Heart left ventricle (tissue), 16 donors: ENCODE measurements at places on chromosomes 13 and 19.

GRCh38 chr19:35783469-35784434 is 8.4 kb downstream of the ARHGAP33 start:
- no peak for DNase-seq

DNA sequence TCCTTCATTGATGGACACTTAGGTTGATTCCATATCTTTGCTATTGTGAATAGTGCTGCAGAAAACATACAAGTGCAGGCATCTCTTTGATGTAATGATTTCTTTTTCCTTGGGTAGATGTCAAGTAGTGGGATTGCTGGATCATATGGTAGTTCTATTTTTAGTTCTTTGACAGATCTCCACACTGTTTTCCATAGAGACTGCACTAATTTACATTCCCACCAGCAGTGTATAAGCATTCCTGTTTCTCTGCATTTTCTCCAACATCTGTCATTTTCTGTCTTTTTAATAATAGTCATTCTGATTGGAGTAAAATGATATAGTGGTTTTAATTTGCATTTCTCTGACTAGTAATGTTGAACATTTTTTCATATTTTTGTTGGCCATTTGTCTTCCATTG is 116.7 kb downstream of the LMO7 start:
- DNase-seq: no peak

DNA sequence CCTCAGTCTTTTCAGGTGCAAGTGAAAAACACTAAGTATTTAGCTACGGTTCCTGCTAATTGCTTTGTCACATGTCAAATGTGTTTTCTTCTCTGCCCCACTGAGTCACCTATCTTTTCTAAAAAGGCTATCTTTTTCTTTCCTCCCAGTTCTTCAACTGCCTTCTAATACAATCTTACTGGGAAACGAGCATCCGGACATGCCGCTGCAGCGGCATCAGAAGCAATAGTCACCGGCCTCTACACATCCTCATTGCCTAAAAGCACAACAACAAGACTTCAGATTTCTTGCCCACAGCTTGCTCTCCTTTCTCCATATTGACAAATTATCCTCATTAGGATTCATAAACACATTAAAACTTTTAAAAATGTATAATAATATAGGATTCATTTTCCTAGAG is 1.2 kb downstream of the PCDH9 start:
- DNase-seq: no peak

- DNase-seq: no peak
These were observed 267.3 kb downstream of the RFC3 start for GRCh38 chr13:34085204-34085603.

- DNase-seq: no peak
These were observed 1379.0 kb upstream of the MIR17HG start for GRCh38 chr13:89968470-89968869.

- no peak for DNase-seq
These were observed 216.0 kb upstream of the SERP2 start for GRCh38 chr13:44157606-44158005.

GRCh38 chr13:103941506-103942140 is 875.4 kb upstream of the SLC10A2 start:
- no peak for DNase-seq

- DNase-seq: no peak
These were observed 595 bp upstream of the GPR183 start for GRCh38 chr13:99307648-99308339.

GRCh38 chr19:23771316-23771715 is 12.6 kb upstream of the ZNF681 start:
- no peak for DNase-seq

- peak; percentile 84 for DNase-seq
These were observed 28.5 kb downstream of the ZNF266 start for GRCh38 chr19:9406798-9407352.

- no peak for DNase-seq
These were observed 35.5 kb upstream of the LDLR start for GRCh38 chr19:11053817-11054195.

DNA sequence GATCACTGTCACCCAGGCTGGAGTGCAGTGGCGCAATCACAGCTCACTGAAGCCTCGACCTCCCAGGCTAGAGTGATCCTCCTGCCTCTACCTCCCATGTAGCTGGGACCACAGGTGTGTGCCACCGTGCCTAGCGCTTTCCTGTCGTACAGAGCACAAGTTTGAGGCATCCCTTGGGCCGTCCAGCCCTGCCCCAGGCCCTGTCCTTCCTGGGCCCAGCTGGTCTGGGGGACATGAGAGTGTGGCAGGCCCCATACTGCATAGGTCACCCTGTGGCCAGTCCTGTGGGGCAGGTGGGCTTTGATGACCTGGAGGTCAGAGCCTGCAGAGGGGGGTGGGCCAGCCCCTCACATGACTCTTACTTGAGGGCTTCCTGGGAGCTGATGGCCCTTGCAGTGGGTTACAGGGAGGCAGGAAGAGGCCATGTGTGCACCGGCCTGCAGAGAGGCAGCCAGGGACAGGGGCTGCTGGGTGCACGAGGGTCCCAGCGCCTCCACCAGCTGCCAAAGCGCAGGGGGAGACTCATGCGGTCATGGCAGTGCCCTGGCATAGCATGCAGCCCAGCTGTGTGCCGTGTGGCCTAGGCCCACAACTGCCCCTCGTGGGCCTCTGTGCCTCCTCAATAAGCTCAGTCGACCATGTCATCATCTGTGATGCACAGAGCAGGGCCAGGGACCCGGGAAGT is 61.4 kb downstream of the KDM4B start:
- DNase-seq: no peak

- DNase-seq: no peak
These were observed 158.1 kb downstream of the SUCLA2 start for GRCh38 chr13:47843005-47843404.

DNA sequence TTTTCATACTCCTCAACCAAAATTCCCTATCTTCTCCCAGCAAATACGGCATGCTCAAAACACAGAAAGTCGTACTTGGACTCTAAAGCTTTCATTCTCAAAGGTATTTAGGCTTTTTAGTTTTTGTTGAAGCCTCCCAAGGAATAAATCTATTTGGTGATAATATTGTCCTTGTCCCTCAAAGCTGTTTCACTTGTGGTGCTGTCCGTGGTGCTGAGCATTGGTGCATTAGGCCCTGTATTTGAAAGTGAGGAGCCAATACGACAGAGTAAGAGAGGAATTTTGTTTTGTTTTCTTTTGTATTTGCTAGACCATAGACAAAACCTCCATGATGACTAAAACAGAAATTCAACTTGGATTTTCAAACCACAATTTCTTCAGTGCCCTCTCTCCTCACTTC is 3.2 kb upstream of the LGALS13 start:
- no peak for DNase-seq

- no peak for DNase-seq
These were observed 174.1 kb upstream of the STARD13 start for GRCh38 chr13:33459702-33460101.

- DNase-seq: no peak
These were observed 13.0 kb downstream of the RBM26 start for GRCh38 chr13:79392882-79393563.

- no peak for DNase-seq
These were observed 324.8 kb upstream of the PCDH9 start for GRCh38 chr13:67554746-67555452.

- DNase-seq: no peak
These were observed 5.3 kb upstream of the SLC35E1 start for GRCh38 chr19:16577531-16577985.

DNA sequence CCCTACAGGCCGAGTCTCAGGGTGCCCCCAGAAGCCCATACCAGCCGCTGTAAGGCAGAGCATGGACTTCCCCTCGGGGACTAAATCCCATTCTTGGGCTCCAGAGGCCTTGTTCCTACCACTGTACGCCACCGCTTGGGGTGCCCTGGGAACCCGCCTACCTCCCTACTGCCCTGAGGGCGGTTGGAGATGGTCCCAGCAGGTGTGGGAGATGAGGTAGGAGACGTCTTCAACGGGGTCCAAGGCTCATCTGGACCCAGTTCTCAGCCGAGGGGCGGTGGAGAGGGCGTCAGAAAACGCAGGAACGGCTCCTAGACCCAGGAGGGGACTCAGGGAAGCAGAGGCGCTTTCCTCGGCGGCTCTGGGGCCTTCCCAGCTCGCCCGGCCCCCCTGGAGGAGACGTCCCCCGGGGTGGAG is 833 bp upstream of the ZIK1 start:
- DNase-seq: no peak

DNA sequence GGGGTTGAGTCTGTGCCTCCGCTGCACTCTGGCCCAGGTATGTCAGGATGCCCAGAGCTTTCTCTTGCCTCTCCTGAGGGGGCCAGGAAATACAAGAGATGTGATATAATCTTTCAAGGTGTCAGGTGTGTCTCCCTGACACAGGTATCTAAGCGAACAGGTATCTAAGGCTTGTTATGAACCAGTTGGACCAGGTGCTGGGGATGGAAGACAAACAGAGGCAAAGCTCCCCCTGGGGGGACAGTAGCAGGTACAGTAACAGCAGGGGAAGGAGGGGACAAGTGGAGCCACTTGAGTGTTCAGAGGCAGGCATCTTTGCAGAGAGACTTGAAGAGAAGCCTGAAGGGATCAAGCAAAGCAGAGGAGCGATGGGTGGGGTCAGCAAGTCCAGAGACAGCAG is 2.6 kb downstream of the LENG1 start:
- no peak for DNase-seq

DNA sequence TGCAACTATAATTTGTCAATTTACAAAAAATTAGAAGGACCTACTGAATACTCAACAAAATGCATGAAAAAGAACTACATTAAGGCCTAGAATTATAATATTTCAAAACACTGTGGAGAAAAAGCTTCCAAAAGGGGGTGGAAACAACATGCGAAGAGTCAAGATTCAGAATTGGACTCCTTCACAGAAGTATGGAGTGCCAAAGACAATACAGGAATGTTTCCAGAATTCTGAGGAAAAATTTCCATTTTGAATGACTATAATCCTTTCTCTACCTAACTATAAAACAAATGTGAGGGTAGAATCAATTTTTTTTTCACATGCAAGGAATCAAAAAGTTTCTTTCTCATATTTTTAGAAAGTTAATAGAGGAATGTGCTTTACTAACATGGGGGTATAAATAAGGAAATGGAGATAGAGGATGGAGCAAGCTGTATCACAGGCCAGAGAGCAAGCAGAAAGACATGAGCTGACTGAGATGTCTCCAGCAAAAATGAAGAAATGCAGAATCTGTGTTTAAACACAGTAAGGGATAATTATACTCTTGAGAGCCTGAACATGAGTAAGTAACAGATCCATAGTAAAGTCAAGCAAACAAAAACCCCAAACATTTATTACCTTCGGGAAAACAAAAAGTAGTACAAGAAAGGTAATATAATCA is 39.5 kb upstream of the SMAD9 start:
- DNase-seq: no peak

DNA sequence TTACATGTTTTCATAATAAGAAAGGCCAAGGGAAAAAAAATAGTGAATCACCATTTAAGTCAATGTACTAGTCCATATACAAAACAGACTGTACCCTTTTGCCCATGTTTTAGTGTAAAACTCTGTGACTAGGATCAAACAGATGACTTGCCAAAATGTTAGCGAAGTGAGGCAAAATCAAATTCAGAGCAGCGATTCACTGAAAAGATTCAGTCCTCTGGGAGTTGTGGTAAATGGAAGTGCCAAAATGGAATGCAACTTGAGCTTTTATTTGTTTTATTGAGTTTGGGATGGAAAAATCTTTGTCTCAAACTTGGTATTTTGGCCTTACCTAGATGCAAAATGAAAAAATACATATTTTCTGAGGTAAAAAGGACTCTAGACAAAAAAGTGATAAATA is 9.1 kb downstream of the CDADC1 start:
- DNase-seq: no peak

GRCh38 chr13:105448811-105449210 is 1086.7 kb downstream of the EFNB2 start:
- no peak for DNase-seq

- no peak for DNase-seq
These were observed 788.4 kb upstream of the PRR20A start for GRCh38 chr13:56352361-56352760.

DNA sequence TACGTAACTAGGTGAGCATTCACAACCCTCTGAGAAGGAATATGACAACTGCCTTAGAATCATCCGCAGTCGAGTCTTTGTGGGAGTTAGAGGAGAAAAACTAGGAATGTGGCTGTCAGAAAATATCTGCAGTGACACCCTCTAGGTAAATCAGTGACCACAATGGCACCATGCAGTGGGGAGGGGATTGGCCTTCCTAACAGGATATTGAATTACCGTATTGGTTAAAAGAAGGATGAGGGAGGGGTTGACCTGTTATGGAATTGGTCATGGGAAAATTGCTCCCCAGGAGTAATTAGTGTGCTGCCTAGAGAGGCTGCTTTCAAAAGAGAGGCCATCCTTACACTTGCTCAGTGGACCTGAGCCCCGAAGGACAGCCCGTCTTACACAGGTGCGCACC is 205.6 kb upstream of the SOX1 start:
- no peak for DNase-seq

GRCh38 chr19:15218501-15218900 is 13.7 kb downstream of the EPHX3 start:
- DNase-seq: no peak

- DNase-seq: no peak
These were observed 135.0 kb downstream of the URI1 start for GRCh38 chr19:30076751-30077670.
